HFFc6 (cell line): ENCODE measurements at places on chromosomes 5 and 9. TPM values are rescaled to one million over a fixed set of nuclear protein-coding genes. Genes with fewer than 3 reads are reported as not detected.

The OLFM1 gene
- total RNA-seq = not detected in 3 replicates

The CREB3 gene
- 113 and 129 TPM in 2 replicates for total RNA-seq

The AGXT2 gene
- not detected in 3 replicates for total RNA-seq

GRCh38 chr5:151475388-151475787 is 28.0 kb downstream of the SLC36A1 start:
- no peak for DNase-seq

DNA sequence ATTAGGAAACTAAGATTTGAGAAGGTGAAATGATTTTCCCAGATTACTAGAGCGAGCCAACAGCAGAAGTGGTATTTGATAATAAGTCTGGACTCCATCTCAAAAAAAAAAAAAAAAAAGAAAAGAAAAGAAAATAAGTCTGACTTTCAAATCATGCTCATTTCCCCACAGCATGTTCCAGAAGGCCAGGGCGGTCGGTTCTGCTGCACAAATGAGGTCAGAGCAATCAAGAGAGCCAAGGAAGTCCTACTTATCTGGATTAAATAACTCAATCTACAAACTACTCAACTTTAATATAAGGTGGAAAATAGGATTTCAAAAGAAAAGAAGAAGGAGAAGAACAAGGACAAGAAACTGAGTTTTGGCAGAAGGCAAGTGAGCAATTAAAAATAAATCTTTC is 130.4 kb upstream of the RASA1 start:
- DNase-seq = no peak

- no peak for DNase-seq
Observed at GRCh38 chr5:176873541-176874172, 25.5 kb downstream of the HK3 start.

DNA sequence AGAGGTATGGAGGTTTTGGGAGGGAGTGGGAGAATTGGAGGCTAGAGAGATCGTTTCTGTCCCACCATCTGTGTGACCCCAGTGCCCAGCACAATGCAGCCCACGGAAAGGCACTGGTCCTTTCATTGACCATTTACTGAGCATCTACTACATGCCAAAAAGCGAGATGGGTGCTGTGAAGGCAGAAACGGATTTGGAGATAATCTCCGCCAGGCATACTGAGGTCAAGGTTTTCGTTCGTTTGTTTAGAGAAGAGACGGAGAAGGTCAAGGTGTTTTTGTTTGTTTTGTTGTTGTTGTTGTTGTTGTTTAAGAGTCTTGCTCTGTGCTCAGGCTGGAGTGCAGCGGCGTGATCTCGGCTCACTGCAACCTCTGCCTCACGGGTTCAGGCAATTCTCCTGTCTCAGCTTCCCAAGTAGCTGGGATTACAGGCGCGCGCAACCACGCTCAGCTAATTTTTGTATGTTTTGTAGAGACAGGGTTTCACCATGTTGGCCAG is 593 bp upstream of the ZBTB43 start:
- no peak for DNase-seq

DNA sequence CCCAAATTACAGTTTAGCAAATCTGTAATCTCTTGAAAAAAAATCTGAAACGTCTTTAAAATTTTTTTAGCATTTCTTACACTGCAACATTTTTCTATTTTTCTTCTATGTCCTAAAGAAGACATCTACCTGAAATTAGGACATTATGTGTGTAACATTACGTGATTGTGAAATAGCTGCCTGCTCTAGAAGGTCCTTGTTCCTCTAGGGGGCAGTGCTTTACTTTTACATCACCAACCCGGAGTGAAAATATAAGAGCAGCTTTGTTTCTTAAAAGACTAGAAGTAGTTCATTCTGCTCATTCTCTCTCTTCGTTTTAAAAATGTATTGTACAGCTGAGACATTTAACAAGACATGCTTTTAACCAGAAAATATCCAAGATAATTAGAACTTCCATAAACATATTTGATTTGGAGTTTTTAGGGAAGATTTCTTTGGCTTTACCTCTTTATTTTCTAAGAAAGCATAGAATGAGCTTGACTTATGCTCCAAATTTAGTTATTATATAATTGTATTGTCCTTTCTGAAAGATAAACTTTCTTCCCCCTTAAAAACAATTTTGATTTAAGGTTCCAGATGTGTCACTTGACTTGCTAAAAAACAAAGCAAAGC is 48.1 kb upstream of the RIOK2 start:
- DNase-seq = peak; percentile 74

DNA sequence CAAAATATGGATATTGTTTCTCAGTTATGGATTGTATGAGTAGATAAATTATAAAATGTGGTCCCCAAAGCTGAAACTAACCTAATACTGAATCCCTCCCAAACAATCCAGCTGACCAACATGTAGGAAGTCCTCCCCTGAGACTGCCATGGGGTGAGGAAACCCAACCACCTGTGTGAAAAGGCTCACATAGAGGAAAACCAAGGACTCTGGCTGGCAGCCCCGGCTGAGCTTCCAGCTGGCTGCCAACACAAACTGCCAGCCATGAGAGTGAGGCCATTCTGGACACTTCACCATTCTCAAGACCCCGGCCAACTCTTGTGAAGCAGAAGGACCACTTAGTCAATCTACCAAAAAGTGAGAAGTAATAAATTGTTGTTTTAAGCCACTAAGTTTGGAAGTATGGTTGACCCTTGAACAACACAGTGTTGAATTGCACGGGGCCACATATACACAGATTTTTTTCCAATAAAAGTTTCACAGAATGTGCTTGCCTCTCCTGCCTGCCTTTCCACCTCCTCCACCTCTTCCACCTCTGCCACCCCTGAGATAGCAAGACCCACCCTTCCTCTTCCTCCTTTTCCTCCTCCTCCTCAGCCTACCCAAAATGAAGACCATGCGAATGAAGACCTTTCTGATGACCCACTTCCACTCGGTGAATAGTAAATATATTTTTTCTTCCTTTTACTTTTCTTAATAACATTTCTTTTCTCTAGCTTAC is 15.3 kb upstream of the NRG2 start:
- DNase-seq = no peak
